Tibial nerve (tissue), 4 donors: ENCODE measurements at places on chromosomes 2 and 18.

DNA sequence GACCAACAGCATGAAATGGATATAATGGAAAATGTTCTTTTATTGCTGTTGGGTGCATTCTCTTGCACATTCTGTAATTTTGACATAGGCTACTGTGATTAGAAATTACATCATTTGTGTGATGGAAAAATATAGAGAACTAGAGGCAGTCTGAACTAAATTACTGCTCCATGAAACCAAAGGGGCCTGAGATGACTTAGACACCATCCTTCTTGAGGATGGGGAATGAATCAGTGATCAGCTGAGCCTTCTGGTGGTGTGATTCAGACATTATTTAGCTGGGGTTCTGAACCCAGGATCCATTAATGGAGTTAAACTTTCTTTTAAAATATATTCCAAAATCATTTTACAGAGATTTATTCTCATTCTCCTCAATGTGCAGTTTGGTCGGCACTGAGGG lies 135.8 kb downstream of the LDLRAD4 start:
- DNase-seq, result no peak

DNA sequence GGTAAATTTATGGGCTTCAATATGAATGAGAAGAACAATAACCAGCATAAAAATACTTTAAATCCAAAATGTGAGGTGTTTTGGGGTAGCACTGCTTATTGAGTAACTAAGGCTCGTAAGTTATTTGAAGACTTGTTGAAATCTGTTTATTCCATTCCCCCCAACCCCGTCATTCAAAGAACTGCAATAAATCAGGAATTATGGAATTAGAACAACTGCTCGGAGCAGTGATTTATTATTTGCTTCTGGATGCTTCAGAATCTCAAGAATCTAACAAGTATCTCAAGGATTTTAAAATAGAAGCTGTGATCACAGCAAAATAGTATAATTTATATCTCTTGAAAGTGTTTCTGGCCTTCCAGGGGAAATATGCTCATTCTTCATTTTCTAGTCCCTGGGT lies 86.8 kb downstream of the EML6 start:
- DNase-seq, result no peak

- no peak for DNase-seq
Measured at GRCh38 chr2:172698041-172698863, 37.4 kb upstream of the RAPGEF4 start.

GRCh38 chr2:128781585-128782385 lies 463.1 kb upstream of the HS6ST1 start:
- DNase-seq, result no peak

DNA sequence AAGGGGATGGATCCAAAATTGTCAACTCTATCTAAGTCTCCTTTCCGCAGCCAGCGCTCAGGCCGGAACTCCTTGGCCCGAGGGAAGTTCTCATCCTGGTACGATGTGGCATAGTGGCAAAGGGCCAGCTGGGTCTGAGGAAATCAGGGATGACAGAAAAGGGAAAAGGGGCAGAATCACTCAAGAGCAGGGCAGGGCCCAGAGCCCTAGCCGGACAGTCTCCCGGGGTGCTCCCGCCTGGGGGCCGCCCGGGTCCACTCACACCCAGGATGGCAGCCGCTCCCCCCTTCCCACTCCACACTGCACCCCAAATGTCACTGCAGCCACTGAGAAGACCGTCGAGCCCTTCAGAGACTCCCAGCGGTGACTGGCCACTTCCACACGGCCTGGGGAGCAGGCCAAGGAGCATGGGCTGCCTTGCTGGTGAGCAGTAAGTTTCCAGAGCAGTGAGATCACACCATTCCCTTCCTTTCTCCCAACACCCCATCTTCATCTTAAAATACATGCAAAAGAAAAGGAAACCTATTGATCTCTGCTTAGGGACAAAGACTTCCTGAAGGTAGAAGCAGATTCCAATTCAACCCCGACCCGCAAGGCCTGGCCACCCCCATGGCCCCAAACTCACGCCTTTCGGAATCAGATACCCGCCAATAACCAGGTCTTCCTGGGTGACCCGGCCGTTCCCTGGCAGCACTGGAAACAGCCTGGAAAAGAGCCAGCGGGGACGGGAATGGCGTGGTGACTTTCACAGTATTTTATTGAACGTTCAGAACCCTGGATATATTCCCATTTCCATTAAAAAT lies 26.7 kb downstream of the CYP27C1 start:
- DNase-seq, result no peak

DNA sequence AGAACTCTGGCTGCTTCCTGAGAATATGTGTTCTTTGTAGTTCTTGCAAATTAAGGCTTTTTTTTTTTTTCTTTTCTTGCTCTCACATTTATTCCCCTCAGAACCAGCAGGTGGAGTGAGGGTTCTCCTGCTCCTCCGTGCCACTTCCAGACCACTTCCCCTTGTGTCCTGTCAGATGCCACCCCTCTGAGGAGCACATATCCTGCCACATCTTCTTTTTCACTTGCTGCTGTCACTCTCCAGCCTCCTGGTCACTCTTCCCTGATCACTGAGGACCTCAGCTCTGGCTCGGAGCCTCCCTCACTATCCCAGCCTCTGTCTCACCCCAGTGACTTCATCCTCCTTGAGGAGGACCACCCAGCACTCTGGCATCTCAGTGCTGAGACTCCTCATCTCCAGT lies 100.5 kb downstream of the TACR1 start:
- no peak for DNase-seq

DNA sequence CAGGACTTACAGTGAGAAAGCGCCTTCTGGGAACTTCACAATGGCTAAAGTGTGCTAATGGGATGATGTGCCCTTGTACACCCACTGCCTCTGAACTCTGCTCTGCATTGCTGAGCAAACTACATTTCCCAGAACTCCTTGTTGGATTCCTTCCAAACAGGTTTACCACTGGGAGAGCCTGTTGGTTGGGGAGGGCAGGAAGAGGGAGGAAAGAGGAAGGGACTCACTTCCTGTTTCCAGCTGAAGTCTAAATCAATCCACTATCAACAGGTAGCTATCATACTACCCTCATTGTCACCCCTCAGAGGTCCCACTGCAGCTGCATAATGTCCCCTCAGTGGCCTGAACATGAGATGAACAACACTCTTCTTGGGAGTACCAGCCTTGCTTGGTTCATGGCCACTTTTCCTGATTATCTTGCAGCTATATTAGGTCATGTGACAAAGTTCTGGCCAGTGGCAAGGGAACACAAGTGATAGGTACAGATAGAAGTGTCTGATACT lies 109.7 kb downstream of the MSH2 start:
- no peak for DNase-seq

DNA sequence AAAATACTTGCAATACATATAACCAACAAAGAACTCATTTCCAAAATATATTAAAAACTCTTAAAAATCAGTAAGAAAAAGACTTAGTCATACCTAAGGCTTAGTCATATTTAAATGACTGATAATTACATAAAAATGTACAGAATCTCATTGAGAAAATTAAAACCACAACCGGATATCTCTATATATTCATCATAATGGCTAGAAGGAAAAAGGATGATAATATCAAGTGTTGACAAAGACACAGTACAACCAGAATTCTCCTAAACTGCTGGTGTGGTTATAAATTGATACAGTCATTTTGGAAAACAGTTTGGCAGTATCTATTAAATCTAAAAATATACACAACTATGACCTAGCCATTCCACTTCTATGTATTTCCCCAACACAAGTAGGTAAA lies 27.1 kb upstream of the IHH start:
- DNase-seq, result no peak

- no peak for DNase-seq
Measured at GRCh38 chr18:25726298-25726697, 364.1 kb downstream of the SS18 start.

GRCh38 chr18:79884963-79885728 lies 66.3 kb downstream of the SLC66A2 start:
- no peak for DNase-seq

- no peak for DNase-seq
Measured at GRCh38 chr2:62550461-62550860, 44.5 kb upstream of the TMEM17 start.

- no peak for DNase-seq
Measured at GRCh38 chr2:81545626-81546025, 1241.1 kb upstream of the LRRTM1 start.

GRCh38 chr2:238320648-238321281 lies 447 bp downstream of the TRAF3IP1 start:
- DNase-seq, result no peak

- DNase-seq, result peak; percentile 40
Measured at GRCh38 chr2:62293490-62294271, 97.8 kb downstream of the B3GNT2 start.

DNA sequence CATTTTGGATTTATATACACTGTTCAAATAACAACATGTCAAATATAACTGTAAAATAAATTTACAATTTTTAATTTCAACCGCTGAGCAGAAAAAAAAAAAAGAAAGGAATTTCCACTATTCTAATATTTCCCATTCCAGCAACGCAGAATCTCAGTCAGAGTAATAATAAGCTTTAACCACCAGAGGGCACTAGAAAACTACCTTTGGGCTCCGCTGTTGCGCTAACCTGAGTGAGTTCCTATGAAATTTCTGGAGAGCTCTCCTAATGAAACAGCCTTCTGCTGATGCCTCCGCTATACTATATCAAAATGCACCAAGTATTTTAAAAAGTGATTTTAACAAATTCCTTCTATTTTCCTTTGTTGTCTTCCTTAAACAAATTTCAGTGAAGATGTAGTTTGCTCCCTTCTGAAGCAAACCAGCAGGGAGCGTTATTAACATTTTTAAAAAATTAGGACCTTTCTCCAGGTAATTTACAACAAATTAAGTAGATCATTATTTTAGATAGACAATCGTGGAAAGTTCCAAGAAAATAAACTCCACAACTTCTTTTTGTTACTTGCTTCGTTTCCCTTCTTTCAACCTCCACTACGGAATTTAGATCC lies 23.0 kb downstream of the ERMN start:
- DNase-seq, result no peak

GRCh38 chr18:5420906-5421305 lies 122.9 kb downstream of the EPB41L3 start:
- DNase-seq, result no peak

- DNase-seq, result peak; percentile 63
Measured at GRCh38 chr2:143209570-143210445, 80.6 kb downstream of the ARHGAP15 start.

- no peak for DNase-seq
Measured at GRCh38 chr2:29946505-29946904, 25.1 kb upstream of the ALK start.

- no peak for DNase-seq
Measured at GRCh38 chr18:79211844-79212243, 142.7 kb downstream of the ATP9B start.

- no peak for DNase-seq
Measured at GRCh38 chr2:98959810-98960507, 23.9 kb upstream of the CRACDL start.

- DNase-seq, result no peak
Measured at GRCh38 chr2:174611006-174611405, 13.4 kb upstream of the WIPF1 start.

DNA sequence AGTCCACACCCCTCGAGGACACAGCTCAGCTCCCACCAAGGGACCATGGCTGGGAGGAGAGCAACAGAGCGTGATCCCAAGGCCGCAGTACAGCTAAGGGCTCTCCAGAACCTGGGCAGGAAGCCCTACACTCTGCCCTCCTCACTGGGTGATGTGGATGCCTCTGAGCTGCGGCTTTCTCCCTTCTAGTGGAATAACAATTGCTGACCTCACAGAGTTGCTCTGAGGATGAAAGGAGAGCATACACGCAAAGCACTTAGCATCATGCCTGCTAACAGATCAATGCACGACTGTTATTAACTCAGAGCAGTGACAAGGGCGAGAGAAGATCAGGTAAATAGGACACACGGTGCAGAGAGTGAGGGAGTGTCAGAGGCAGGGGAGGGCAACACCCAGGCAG lies 74.2 kb downstream of the ZFP36L2 start:
- DNase-seq, result no peak

- DNase-seq, result no peak
Measured at GRCh38 chr18:61992923-61993322, 100.1 kb upstream of the RNF152 start.

DNA sequence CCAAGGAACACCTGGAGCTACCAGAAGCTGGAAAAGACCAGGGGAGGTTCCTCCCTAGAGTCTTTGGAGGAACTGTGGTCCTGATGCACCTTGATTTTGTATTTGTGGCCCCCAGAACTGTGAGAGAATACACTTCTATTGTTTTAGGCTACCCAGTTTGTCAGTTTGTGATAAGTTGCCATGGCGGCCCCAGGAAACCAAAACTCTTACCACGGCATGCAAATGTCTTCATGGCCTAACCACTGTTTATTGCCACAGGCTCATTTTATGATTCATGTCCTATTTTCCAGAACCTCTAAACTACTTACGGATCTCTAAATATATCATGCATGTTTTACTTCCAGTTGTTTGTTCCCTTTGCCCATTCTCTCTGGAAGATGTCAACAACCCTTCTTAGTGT lies 1250.7 kb upstream of the FAM98A start:
- DNase-seq, result no peak

DNA sequence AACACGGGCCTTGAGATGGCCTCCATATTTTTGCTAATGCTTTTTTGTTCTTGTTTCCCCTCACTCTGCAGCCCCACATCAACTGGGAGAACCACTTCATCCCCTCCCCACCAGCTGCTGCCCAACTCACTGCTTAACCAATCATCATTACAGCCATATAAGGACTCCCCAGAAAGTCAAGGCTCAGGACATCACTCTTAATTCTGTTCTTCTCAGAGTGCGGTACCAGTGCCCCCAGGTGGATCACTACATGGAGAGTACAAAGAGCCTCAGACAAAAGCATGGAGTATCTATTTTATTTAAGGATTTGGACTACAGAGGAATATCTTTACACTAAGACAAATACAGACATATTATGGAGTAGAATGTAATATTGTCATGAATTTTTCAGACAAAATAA lies 340.6 kb downstream of the PAX3 start:
- no peak for DNase-seq

GRCh38 chr2:165645930-165646831 lies 147.9 kb downstream of the GALNT3 start:
- no peak for DNase-seq

DNA sequence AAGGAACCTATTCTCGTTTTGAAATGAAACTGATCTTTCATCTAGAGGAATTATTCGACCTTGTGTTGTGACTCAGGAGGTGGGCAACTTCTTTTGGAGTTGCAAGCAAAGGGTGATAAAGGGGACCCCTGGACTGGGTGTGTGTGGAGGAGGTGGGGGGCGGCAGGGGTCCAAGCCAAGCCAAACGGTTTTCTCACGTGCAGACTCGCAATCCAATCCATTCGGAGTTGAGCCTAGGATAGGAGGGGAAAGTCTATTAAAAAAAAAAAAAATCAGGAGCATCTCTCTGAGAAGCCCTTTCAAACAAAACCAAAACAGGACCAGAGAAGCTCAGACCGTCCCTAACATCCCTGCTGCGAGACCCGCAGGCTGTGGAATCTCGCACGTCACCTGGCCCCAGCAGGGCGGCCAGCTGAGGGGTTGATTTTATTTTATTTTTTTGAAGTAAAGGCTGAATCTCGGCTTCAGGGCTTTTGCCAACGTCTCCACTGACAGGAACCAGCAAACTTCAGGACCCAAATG lies 3.7 kb upstream of the ZEB2 start:
- no peak for DNase-seq

- DNase-seq, result no peak
Measured at GRCh38 chr2:120344976-120345581, 857 bp upstream of the INHBB start.
